ENCODE measurements at places on chromosomes 16 and 17. TPM values are rescaled to one million over a fixed set of nuclear protein-coding genes. Genes with fewer than 3 reads are reported as not detected.

DNA sequence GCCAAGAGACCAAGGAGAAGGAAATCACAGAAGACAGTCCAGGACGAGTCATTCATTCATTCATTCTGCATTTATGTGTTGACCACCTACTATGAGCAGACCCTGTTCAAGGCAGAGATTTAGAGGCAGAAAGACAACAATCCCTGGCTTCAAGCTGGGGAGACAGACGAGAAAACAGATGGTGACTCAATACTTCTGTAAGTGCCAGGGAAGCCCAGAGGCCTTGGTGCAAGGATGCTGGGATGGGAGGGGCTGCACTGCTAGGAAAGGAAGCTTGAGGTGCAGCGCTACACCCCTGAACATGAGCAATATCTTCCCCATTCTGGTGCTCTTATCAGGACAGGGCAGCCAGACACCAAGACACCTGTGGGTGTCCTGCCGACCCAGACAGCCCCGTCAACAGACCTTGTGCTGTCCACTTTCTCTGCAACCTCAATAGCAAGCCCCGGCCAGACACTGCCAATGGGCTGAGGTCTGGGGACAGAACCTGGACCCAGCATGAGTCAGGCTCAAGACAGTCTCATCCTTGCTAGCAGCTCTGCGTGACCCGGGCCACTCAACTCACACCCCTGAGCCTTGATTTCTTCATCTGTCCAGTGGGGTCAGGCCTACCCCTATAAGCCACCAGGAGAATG, 163.5 kb downstream of the COPRS start:
- DNase-seq, result no peak

GRCh38 chr16:2196981-2197511, 641 bp upstream of the CASKIN1 start:
- no peak for DNase-seq

GRCh38 chr17:80229011-80229410, 8.8 kb downstream of the SLC26A11 start:
- no peak for DNase-seq

DNA sequence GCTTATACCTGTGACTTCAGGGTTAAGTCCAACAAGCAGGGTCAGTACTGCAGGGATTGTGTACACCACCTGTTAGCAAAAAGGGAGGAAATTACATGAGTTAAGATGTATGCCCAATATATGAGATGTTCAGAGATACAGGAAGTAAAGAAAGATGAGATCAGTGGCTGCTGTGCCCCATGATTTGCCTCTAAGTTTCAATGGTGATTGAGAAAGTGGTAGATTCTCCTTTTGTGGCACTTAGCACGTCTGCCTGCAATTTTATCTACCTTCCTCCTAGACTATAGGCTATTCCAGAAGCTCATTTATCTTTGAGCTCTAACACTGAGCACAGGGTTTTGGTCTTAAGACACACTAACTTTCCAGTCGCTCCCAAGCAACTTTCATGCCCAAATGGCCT, 3.6 kb downstream of the TMEM220 start:
- DNase-seq, result no peak

- DNase-seq, result no peak
Measured at GRCh38 chr16:11280616-11281522, at the start of gene PRM1. PRM1 (minus strand) TSS chr16:11281330; CDS start chr16:11281238, 92 bp downstream.

DNA sequence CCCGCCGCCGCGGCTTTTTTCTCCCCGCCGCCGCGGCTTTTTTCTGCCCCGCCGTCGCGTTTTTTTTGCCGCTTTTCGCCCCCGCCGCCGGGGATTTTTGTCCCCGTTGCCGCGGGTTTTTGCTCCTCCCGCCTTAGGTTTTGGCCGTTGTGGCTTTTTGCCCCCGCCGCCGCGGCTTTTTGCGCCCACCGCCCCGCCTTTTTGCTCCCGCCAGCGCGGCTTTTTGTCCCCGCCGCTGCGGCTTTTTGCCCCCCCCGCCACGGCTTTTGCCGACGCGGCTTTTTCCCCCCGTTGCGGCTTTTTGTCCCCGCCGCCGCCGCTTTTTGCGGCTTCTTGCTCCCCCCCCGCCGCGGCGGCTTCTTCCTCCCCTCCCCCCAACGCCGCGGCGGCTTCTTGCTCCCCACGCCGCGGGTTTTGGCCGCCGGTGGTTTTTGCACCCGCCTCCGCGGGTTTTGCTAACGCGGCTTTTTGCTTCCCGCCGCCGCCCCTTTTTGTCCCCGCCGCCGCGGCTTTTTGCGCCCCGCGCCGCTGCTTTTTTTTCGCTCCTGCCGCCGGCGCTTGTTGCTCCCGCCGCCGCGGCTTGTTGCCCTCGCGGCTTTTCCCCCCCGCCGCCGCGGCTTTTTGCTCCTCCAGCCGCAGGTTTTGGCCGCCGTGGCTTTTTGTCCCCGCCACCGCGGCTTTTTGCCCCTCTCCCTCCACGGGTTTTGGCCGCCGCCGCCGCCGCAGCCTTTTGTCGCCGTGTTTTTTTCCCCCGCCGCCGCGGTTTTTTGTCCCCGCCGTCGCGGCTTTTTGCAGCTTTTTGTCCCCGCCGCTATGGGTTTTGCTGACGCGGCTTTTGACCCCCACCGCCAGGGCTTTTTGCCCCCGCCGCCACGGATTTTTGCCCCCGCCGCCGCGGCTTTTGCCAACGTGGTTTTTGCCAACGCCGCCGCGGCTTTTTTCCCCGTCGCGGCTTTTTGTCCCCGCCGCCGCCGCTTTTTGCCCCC, 150.3 kb downstream of the KCNJ18 start:
- no peak for DNase-seq

Gene CCL16
- not detected for total RNA-seq

Gene CSH2
- total RNA-seq, result not detected

Gene CRISPLD2
- 1.7 TPM for total RNA-seq

GRCh38 chr16:73209190-73209589, 161.3 kb upstream of the ZFHX3 start:
- no peak for DNase-seq

DNA sequence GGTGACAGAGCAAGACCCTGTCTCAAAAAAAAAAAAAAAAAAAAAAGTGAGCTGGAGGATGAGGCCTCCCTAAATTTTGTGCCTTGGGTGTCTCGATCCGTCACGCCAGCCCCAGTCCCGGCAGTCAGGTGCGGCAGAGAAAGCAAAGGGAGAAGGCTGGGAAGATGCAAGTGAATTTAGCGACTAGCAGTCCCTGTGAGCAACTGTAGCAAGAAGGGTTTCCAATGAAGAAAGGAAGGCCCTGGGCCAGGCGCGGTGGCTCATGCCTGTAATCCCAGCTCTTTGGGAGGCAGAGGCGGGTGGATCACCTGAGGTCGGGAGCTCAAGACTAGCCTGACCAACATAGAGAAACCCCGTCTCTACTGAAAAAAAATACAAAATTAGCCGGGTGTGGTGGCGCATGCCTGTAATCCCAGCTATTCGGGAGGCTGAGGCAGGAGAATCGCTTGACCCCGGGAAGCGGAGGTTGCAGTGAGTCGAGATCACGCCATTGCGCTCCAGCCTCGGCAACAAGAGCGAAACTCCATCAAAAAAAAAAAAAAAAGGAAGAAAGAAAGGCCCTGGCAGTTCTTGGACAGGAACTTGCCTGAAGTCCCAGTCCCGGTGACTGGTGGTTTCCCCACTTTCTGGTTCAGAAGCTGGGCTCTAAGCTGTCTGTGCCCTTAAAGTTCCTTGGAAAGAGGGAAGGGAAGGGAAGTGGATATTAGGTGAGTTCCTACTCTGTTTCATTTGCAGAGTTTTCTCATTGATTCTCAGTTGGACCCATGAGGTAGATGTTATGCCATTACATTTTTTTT, 1.8 kb upstream of the QPRT start:
- DNase-seq, result no peak

- peak; percentile 61 for DNase-seq
Measured at GRCh38 chr16:84040226-84040822, 2.3 kb downstream of the SLC38A8 start.

Gene KRT15
- not detected for total RNA-seq

DNA sequence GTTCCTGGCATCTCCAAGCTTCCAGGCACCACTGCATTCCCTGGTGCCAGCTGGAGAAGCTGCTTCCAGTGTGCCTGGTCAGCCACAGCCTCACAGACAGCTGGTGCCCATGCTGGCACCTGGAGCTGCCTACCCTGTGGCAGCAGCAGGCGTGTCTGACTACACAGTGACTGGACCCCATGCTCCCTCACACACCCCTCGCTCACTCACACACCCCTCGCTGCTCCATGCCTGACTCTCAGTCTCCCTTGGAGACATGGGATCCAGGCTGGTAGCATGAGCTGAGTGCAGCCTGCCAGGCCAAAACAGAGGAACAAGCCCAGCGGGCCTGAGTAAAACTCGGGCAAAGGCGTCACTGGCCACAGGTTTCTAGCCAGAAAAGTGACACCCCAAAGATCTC, 59.1 kb upstream of the SMIM36 start:
- DNase-seq, result no peak

DNA sequence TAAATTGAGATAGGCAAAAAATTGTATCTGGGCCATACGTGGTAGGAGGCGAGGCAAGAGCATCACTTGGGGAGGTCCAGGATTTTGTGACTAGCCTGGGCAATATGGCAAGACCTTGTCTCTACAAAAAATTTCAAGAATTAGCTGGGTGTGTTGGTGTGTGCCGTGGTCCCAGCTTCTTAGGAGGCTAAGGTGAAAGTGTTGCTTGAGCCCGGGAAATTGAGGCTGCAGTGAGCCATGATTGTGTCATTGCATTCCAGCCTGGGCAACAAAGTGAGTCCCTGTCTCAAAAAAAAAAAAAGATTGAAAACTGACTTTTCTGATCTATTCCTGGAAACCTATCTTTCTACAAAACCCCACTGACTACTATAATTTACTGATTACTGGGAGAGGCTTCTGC, 26.7 kb downstream of the CDK12 start:
- DNase-seq, result no peak

- DNase-seq, result no peak
Measured at GRCh38 chr17:54368906-54369305, 531.7 kb upstream of the TOM1L1 start.

- DNase-seq, result peak; percentile 63
Measured at GRCh38 chr17:77210946-77211541, 70.3 kb downstream of the SEC14L1 start.

DNA sequence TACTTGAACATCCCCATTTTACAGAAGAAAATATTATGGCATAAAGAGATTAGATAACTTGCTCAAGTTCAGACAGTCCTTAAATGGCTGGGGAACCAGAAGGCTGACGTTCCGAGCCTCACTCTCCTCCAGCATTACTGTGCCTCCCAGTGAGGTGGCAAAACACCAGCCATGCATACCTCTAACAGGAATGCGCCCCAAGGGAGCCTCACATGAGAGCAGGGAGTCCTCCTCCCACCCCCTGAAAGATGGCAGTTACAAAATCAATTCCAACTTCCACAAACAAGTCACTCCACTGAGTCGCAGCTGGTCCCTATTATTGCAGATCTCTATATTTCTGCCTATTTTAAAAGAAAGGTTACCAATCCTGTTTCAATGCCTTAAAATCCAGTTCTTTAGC, 55.5 kb downstream of the ANKFY1 start:
- DNase-seq, result no peak

Gene SEPTIN12
- not detected for total RNA-seq

- peak; percentile 57 for DNase-seq
Measured at GRCh38 chr17:58330538-58330996, 2.0 kb upstream of the TSPOAP1 start.

- DNase-seq, result no peak
Measured at GRCh38 chr17:4317610-4318009, 48.9 kb downstream of the UBE2G1 start.

- DNase-seq, result no peak
Measured at GRCh38 chr17:74325743-74326379, at the start of gene KIF19. KIF19 (plus strand) TSS chr17:74326226; CDS start chr17:74326350, 124 bp downstream.

GRCh38 chr16:85284141-85284817, 172.0 kb upstream of the CIBAR2 start:
- no peak for DNase-seq

Gene TMC5
- total RNA-seq, result not detected

DNA sequence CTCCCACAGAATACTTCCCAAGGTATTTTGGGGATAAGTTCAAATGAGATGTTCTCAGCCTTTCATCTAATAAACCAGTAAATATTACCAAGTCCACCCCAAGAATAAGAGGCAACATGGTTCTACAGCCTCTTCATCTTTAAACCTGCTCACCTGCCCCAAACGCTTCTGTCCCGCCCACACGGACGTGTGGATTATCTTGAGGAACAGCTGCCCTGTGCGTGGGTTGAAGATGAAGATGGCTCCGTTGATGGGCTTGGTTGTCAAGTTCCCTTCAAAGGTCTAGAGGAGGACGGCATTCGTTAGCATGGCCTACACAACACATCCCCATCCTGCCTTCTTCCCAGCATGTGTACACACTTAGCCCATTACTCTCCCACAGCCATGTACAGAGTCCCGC, 8.4 kb upstream of the RILP start:
- no peak for DNase-seq

Gene CFAP97D1
- total RNA-seq, result not detected
